HAP-1 (cell line): ENCODE measurements at places on chromosomes 3 and 15.

GRCh38 chr3:93907132-93907531 lies 66.6 kb downstream of the PROS1 start:
- no peak for DNase-seq

- no peak for DNase-seq
Measured at GRCh38 chr3:154469585-154469984, 39.6 kb upstream of the GPR149 start.

GRCh38 chr3:100811779-100812507 lies 102.6 kb downstream of the TFG start:
- DNase-seq: no peak

DNA sequence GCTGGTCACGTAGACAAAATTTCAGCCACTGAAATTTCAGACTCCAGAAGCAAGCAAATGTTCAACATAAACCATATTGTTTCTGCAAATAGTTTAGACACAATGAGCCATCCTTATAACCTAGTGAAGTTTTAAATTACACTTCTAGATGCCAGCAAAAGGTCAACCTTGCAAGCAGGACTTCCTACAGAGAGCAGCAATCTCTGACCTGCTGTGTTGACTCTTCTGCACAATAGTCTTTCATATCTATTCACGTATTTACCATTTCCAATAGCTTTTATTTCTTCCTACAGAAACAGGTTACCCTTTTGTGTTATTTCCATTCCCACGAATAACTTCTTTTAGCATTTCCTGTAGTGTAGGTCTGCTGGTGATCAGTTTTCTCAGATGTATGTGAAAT lies 10.6 kb downstream of the LMLN start:
- no peak for DNase-seq
